Pancreas (tissue), 10 donors: ENCODE measurements at places on chromosomes 11 and 22.

DNA sequence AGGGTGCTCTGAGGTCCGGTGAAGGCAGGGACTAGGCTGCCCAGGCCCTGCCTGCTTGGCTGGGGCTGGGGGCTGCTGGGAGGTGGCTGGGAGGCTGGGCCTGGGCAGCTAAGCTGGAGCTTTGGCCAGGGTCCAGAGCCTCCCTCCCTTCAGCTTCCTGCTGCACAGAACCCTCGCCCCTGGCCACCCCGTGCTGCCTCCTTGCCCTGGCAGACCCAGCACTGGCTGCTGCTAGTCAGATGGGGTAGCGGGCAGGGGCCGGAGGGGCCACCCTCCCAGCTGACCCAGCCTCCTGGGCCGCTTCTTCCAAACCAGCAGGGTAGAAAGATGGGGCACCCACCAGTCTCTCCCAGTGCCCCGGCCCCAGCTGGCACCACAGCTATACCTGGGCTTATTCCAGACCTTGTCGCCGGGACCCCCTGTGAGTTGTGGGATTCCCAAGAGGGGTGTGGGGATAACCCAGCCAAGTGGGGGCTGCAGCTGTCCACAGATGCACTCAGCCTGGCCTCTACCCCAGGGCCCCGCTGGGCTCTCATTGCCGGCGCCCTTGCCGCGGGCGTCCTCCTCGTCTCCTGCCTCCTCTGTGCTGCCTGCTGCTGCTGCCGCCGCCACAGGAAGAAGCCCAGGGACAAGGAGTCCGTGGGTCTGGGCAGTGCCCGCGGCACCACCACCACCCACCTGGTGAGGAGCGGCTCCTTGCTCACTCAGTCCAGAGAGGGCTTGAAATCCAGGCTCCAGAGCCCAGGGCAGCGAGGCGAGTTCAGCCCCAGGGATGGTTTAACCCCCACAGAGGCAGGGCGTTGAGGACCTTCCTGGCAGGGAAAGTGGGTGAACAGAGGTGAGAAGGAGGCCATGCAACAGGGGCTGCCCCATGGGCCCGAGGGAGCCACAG lies at the start of gene SYT8:
TSS of gene SYT8 (plus strand) at position 212 of the 892 bp plus-strand sequence. CDS start at position 328, 116 bp downstream.
- peak; percentile 48 for DNase-seq

DNA sequence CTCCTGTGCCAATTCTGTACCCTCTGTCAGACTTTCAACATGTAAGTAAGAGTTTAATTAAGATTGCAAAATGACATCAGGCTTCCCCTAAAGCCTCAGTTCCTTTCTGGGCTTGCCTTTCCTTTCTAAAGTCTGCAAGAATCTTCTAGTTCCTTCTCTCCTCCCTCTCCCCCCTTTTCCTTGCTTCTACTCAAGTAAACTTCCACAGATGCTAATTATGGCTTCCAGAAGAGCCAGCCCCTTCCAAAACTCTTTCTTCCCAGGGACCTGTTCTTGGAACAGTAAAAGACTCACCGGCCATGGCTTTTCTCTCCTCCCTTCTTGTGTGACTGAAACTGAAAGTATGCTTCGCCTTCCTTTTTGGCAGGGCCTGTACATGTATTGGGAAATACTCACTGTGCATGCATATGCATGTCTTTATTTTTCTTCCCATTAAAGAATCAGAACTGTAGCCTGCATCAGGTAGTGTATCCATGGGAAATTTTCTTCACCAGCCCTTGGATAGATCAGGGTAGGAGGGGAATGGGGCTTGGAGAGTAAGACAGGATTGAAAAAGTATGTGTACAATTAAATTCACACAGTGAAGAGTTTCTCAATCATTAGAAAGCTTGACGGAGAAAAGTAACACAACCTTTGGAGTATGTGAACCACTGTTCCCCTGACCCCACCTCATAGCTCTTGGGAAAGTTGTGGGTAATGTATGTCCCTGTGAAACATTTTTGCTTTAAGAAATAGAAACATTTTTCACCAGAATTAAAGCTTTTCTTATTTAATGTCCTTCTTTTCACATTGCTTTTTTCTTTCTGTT lies at the start of gene CASP1:
TSS of gene CASP1 (minus strand) at position 332 of the 808 bp plus-strand sequence. CDS start at position 301, 31 bp downstream.
- peak; percentile 44 for DNase-seq

DNA sequence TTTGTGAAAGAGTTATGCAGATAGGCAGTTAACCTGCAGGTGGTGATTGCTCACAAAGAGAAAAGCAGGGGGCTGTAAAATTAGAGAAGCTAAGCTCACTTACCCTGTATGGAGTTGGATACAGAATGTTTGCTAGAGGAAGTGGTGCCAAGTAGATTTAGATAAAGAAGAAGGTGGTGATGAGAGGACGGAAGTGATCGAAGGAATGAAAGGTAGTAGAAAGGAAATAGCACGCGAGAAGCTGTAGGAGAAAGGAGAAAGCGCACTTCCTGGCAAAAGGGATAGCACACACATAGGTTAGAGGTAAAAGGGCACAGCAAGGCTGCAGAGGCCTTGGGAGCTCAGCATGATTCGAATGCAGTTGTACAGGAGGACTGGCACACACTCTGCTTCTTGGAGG lies 87.3 kb upstream of the CTSC start:
- DNase-seq: no peak

DNA sequence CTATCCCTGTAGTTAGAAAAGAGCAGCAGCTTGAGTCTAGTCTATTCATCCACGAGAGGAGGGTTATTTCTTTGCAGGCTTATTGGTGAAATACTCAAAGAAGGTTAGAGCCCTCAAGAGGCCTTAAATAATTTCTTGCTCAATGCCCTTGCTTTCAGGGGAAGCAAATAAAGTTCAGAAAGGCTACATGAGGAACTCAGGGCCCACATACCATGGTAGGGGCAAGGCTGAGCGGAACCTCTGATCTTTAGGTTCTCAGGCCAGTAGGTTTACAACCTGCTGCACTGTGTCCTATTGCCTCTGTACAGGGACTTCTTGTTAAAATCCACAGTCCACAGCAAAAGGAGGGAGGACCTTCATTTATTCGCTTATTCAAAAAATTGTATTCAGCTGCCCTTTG lies 101.7 kb downstream of the ADAMTS15 start:
- DNase-seq: no peak

GRCh38 chr11:42951266-42951665 lies 360.5 kb upstream of the API5 start:
- no peak for DNase-seq

DNA sequence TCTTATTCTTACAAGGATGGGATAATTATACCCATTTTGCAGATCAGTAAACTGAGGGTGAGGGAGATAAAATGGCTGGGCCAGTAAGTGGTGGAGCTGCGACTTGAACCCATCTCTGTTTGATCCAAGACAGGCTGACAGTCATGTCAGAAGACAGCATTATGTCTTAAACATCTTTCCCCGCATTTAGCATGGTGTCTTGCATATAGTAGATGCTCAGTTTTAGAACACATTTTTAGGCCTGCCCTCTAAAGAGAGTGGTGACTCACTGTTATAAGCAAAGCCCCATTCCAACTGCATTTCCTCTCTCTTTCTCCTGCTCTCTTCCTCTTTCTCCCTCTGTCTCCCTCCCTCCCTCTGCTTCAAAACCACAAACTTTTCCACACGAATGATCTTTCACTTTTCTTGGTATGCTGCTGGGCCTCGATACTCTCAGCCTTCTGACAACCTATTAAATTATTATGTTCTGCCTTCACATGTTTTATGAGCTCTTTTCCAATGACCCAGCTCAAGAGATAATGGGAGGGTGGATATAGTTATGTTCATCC lies 25.2 kb downstream of the CWC15 start:
- DNase-seq: no peak

- no peak for DNase-seq
Observed at GRCh38 chr22:30073743-30074142, 6.5 kb upstream of the HORMAD2 start.

- no peak for DNase-seq
Observed at GRCh38 chr11:133896642-133897330, 51.5 kb upstream of the SPATA19 start.

GRCh38 chr11:130160498-130161155 lies 1.0 kb downstream of the ST14 start:
- no peak for DNase-seq

GRCh38 chr11:118885831-118886565 lies 2.3 kb downstream of the CXCR5 start:
- DNase-seq: no peak

DNA sequence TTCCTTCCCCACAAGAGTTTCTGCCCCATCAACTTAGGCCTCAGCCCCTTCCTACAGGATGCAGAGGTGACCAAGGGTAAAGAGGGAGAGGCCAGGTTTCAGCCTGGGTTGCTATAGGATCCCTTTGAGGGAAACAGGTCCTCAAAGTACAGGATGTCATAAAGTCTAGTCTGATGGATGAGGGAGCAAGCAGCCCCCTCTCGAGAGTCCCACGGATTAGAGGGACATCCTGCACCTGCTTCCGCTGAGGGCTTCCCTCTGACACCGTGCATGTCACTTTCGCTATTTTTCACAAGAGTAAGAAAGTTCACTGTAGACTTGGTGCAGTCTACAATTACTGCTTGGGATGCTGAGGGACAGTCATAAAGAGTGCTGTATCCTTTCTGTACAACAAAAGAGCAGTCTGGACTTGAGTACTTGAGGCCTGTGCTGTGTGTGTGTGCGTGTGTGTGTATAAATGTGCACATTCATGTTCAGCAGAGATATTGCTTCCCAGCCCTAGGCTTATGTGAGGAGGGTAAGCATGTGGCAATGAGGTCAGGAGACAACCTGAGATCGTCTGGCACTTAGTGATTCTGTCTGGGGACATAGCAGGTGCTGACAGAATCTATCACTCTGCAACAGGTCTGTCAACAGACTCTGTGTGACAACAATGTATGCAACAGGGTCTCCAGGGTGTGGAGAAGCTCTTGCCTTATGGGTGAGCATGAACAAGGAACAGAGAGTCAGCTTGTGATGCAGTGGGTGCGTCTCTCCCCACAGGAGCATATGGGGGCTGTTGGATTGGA lies 18.0 kb upstream of the CHST1 start:
- DNase-seq: no peak

GRCh38 chr22:48760481-48761390 lies 1066.9 kb downstream of the BRD1 start:
- peak; percentile 7 for DNase-seq

DNA sequence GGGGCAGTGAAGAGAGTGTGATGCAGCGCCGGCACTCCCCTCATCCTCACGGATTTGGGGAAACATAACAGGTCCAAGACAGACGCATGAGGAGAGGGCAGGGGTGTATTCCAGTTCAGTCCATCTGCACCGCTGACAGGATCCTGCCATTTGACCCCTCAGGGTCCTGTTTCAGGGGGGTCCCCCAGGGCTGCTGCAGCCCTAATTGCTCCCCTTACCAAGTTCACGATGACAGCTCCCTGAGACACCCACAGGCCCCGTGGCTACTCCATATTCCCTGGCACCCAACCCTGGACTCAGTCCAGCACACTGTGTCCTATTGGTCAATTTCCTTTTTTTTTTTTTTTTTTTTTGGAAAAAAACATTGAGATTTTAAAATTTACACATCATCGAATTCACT lies 41.5 kb downstream of the SHANK2 start:
- no peak for DNase-seq

DNA sequence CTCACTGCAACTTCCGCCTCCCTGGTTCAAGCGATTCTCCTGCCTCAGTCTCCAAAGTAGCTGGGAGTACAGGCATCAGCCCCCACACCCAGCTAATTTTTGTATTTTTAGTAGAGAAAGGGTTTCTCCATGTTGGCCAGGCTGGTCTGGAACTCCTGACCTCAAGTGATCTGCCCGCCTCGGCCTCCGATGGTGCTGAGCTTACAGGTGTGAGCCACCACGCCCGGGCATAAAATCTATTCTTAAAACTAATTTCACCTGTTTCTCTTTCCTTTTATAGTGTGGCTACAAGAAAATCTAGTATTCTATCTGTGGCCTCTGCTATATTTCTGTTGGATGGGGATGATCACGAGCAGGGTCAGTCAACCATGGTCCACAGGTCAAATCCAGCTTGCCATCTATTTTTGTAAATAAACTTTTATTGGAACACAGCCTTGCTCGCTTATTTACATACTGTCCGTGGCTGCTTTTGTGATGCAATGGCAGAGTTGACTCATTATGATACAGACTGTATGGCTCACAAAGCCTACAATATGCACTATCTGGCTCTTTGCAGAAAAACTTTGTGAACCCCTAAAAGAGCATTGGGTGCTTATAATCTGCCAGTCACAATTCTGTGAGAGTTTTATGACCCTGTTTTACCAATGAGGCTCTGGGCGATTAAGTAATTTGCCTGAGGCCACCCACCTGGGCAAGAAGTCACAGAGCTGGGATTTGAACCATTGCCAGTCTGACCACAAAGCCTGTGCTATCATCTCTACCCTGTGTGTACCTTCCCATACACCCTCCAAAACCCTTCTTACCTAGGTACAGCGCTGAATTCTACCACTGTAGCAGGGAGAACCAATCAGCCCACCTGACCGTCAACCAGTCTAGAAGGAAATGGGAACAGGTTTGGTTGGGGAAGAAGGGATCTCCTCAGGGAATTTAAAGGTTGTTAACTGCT lies 28.3 kb downstream of the SLC1A2 start:
- peak; percentile 36 for DNase-seq

GRCh38 chr11:504994-505344 lies 2.1 kb downstream of the RNH1 start:
- DNase-seq: no peak

DNA sequence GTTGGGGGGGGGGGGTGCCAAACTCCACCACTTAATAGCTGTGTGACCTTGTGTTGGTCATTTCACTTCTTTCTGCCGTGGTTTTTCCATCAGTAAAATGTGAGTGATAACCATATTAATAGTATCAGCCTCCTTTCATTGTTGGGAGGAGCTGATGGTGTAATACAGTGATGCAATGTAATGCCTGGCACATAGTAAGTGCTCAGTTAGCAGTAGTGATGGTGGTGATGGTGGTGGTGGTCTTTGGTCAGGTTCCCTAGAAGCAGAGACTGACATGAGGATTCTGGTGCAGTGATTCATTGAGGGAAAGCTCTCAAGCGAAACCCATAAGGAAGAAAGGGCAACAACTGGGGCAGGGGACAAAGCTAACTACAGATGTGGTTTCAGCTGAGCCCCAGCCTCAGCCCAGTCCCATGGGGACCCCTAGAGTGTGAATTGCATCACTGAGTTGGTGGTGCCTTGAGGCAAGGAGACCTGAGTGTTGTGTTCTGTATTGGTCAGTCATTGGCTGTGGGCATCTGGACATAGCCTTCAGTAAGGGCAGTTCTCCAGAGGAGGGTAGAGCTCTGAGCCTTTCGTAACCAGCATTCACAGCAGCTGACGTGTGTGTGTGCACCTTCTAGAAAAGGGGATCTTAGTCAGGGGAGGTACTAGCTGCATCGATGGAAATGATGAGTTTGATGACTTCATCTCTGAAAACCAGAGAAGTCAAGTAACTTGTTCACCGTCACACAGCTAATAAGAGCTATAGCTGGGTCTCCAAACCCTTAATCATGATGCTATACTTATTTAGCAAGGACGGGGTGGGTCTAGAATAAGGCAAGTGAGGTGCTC lies 93.6 kb upstream of the CRYBB3 start:
- DNase-seq: no peak

- DNase-seq: no peak
Observed at GRCh38 chr11:65806979-65807378, 20.1 kb downstream of the OVOL1 start.

GRCh38 chr22:19271856-19272535 lies 19.5 kb downstream of the CLTCL1 start:
- peak; percentile 20 for DNase-seq
